MCF 10A (cell line): ENCODE measurements at places on chromosomes 4 and X. TPM values are rescaled to one million over a fixed set of nuclear protein-coding genes. Genes with fewer than 3 reads are reported as not detected.
A peak's percentile ranks its signal among the peaks of the same experiment; 100 is the strongest.

MAGEA11 gene
- not detected in 2 replicates for total RNA-seq

- DNase-seq, result no peak
Observed at GRCh38 chr4:74873545-74874301, 59.2 kb upstream of the PARM1 start.

DNA sequence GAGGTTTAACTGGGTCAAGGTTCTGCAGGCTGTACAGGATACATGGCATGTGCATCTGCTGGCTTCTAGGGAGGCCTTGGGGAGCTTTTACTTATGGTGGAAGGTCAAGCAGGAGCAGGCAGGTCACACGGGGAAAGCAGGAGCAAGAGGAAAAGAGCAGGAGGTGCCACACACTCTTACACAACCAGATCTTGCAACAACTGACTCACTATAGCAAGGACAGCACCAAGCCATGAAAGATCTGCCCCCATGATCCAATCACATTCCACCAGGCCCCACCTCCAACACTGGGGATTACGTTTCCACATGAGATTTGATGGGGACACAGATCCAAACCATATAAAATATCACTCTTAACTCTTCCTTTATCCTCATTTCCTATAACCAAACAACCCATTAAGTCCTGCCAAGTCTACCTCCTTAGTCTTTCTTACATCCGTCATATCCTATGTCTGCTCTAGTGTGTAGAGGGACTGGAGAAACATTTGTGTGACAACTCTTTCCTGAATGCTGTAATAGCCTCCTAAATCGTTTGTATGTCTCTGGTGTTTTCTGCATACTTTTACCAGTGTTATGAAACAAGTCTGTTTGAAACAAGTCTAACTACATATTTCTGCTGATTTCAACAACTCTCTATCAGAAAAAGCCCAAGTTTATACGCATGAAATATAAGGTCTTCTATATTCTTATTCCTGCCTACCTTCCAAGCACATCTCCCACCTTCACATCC, 8.3 kb upstream of the RAP2C start:
- peak; percentile 56 for DNase-seq

DNA sequence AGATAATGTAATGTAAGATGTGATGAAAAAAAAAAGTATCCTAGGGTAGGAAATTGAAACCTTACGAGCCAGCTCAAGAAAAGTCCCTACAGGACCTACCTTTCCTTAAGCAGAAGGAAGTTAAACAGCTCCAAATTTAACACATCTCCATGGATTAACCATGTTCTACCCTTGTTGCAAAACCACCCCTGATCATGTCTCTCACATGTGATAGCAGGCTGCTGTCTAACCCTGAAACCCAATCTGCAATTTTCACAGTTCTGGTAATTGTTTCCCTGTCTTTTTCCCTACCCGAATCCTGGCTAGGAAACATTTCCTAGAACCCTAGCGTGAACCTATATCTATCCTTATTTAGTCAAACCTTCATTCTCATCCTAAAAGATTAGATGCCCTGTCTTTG, 198.9 kb downstream of the SPOCK3 start:
- DNase-seq, result no peak
